ENCODE measurements at places on chromosomes 12 and 14. TPM values are rescaled to one million over a fixed set of nuclear protein-coding genes. Genes with fewer than 3 reads are reported as not detected.
A peak's percentile ranks its signal among the peaks of the same experiment; 100 is the strongest.

DNA sequence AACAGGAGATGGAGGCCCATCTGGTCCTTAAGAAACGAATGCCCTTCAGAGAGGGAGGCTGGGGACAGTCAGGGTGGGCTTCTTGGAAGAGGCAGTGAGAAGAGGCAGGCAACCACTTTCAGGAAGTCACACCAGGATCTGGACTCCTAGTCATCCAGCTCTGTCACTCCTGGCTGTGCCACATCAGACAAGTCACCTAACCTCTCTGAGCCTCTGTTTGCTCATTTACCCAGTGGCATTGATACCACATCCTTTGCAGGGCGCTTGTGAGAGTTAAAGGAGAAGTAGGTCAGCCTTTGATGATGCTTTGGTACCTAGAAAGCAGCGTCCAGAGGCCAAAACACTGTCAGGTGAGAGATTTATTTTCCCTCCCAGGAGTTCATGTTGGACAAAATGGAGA, 11.1 kb downstream of the CCDC197 start:
- no peaks in the 10 kb centered on the region for H3K36me3 ChIP-seq
- H3K27me3 ChIP-seq, result no peaks in the 10 kb centered on the region
- H3K4me3 ChIP-seq, result no peak overlapping the region
- H3K27ac ChIP-seq, result no peak overlapping the region
- no peak for DNase-seq
- no peaks in the 10 kb centered on the region for H3K4me1 ChIP-seq

The POP5 gene
- total RNA-seq, result not detected

DNA sequence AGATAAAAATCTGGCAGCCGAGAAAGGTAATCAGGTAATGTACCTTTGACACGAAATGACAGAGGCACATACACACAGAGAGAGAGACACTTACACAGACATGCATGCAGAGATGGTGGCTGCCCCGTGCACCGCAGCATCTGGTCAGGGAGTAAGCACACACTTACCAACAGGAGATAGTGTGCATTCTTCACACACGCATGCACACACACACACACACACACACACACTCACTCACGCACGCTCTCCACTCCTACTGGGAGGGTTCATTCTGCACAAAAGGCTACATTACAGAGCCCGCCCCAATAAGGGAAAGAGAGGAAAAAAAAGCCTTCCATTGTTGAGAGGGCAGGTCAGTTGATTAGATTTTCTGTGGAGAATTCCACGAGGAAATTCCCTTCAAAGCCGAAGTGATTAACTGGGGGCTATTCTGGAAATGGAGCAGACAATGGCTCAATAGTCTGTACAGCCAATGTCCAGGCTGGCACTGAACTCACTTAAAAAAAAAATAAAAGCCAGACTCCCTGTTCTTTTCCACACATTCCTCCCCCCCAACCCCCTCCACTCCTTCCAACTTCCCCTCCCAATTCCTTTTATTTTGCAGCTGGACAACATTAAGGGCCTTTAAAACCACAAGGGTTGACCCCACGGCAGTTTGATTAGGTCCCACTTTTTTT, 1.4 kb upstream of the SOX5 start:
- H3K4me3 ChIP-seq, result peak overlapping the region; percentile 41
- no peaks in the 10 kb centered on the region for H3K36me3 ChIP-seq
- peaks cover 30% of the 10 kb centered on the region for H3K27me3 ChIP-seq
- H3K27ac ChIP-seq, result peak overlapping the region; percentile 12

GRCh38 chr12:14188744-14189143, 176.7 kb upstream of the ATF7IP start:
- no peak for DNase-seq
- no peaks in the 10 kb centered on the region for H3K27me3 ChIP-seq
- H3K36me3 ChIP-seq, result no peaks in the 10 kb centered on the region
- peak overlapping the region; percentile 36 for H3K27ac ChIP-seq
- no peaks in the 10 kb centered on the region for H3K4me1 ChIP-seq
- H3K4me3 ChIP-seq, result no peak overlapping the region

The SOAT2 gene
- 0.41 TPM for total RNA-seq

GRCh38 chr12:39277416-39277815, 165.5 kb downstream of the KIF21A start:
- H3K4me1 ChIP-seq, result no peaks in the 10 kb centered on the region
- H3K27me3 ChIP-seq, result no peaks in the 10 kb centered on the region
- H3K36me3 ChIP-seq, result no peaks in the 10 kb centered on the region
- no peak for DNase-seq
- H3K4me3 ChIP-seq, result no peak overlapping the region

- H3K27ac ChIP-seq, result no peak overlapping the region
- no peaks in the 10 kb centered on the region for H3K27me3 ChIP-seq
- H3K4me1 ChIP-seq, result no peaks in the 10 kb centered on the region
- no peaks in the 10 kb centered on the region for H3K36me3 ChIP-seq
- DNase-seq, result no peak
These were observed 4.3 kb upstream of the BRMS1L start for GRCh38 chr14:35821564-35822411.

- H3K36me3 ChIP-seq, result no peaks in the 10 kb centered on the region
- no peaks in the 10 kb centered on the region for H3K27me3 ChIP-seq
- DNase-seq, result no peak
- peaks cover 28% of the 10 kb centered on the region for H3K4me1 ChIP-seq
These were observed 26.6 kb downstream of the ATF7 start for GRCh38 chr12:53599579-53599978.

DNA sequence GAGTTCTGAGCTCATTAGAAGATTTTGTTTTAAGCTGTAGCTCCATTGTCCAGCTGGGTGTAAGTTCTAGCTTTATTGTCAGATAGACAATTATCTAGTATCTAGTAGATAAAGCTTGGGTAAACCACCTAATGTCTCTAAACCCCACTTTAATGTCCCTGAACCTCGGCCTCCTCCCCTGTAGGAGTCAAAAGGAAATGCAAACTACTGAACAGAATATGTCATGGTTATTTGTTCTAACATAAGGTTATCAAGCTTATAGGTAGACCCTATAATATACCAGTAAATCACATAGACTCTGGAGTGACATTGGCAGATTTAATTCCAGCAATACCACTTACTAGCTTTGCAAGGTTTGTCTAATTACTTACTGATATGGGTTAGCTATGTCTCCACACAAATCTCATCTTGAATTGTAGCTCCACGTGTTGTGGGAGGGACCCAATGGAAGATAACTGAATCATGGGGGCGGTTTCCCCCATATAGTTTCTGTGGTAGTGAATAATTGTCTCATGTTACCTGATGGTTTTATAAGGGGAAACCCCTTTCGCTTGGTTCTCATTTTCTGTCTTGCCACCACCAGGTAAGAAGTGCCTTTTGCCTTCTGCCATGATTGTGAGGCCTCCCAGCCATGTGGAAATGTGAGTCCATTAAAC, 29.4 kb downstream of the BCAT1 start:
- no peak overlapping the region for H3K4me3 ChIP-seq
- no peaks in the 10 kb centered on the region for H3K27me3 ChIP-seq
- no peaks in the 10 kb centered on the region for H3K4me1 ChIP-seq

DNA sequence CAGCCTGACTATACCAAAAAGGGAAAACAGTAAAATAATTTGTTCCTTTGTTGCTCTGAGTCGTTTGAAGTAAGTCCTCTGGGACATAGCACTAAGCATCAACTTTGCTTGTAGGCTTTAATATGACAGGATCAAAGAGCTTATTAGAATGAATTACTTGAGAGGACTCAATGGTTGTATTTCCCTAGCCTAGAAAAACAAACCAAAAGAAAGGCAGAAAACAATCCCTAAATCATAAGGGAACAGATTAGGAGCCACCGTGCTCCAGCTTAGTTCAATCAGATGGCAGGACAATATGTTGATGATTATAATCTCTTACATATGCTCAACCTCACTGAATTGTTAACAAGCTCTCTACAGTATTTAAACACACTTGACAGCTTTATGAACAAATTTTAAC, 988.4 kb downstream of the FLRT2 start:
- H3K27me3 ChIP-seq, result no peaks in the 10 kb centered on the region
- H3K4me1 ChIP-seq, result no peaks in the 10 kb centered on the region
- H3K4me3 ChIP-seq, result no peak overlapping the region
- no peak overlapping the region for H3K27ac ChIP-seq
- DNase-seq, result no peak
- H3K36me3 ChIP-seq, result no peaks in the 10 kb centered on the region

The FSCB gene
- not detected for total RNA-seq

DNA sequence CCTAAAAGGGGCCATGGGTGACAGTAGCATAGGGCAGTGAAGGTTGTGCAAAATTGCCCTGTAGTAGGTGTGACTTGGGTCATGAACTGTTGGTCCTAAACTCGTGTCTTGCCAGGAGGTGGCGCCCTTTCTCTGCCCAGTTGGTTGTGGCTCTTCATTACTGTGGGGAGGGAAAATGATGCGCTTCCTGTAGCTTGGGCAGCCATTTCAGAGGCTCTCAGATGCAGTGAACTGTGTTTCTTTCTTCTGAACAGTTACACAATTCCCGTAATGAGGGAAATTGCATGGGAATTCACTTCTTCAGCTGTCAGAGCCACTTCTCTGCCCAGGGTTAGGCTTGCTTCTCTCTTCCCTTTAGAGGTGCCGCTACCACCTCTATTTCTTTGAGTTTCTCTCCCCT, 148.1 kb upstream of the NRXN3 start:
- no peak overlapping the region for H3K27ac ChIP-seq
- no peaks in the 10 kb centered on the region for H3K27me3 ChIP-seq
- no peaks in the 10 kb centered on the region for H3K36me3 ChIP-seq
- no peak overlapping the region for H3K4me3 ChIP-seq
- peak; percentile 47 for DNase-seq

The FBRSL1 gene
- total RNA-seq, result 56.9 TPM

The ZNF839 gene
- 10.4 TPM for total RNA-seq

DNA sequence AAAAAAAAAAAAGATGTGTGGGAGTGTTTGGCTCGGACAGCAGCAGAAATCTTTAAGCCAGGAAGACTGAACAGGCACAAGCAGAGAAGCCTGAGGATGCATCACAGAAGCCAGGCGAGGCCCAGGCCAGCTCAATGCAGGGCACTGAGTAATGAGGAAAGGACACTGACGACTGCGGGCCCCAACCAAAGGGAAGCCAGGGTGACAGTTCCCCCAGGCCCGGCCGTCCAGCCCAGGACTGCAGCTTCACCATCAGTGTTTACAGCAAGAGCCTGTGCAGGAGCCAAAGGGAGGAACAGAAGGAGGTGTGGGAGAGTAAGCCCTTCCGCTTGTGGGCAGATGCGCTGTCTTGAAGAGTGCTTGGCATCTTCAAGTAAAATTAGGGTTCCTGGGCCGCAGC, 205.3 kb upstream of the SFSWAP start:
- no peak for DNase-seq
- H3K4me1 ChIP-seq, result no peaks in the 10 kb centered on the region
- H3K27me3 ChIP-seq, result no peaks in the 10 kb centered on the region
- H3K27ac ChIP-seq, result no peak overlapping the region
- no peak overlapping the region for H3K4me3 ChIP-seq

DNA sequence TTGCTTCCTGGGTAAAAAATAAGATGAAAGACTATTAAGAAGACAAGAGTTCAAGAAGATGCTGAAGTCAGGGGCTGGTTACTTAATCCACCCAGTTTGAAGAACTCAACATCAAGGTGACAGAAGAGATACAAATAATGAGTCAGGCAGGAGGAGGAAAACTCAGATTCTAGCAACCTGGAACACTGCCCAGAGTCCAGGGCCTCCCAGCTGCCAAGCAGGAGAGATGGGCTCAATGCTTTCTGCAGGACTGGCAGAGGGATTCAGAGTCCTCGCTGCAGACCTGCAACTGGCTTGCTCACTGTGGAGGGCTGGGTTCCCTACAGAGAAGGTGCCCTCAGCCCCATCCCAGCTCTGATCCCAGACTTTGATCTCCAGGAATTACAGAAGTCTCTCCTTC, 28.6 kb upstream of the CEBPE start:
- H3K4me3 ChIP-seq, result no peak overlapping the region
- H3K4me1 ChIP-seq, result no peaks in the 10 kb centered on the region
- H3K36me3 ChIP-seq, result no peaks in the 10 kb centered on the region
- peak overlapping the region; percentile 41 for H3K27ac ChIP-seq

GRCh38 chr12:87234898-87235297, 794.3 kb downstream of the C12orf50 start:
- DNase-seq, result no peak
- H3K4me3 ChIP-seq, result no peak overlapping the region
- no peaks in the 10 kb centered on the region for H3K36me3 ChIP-seq
- no peaks in the 10 kb centered on the region for H3K27me3 ChIP-seq

The AVPR1A gene
- 0.82 TPM for total RNA-seq

The PMCH gene
- not detected for total RNA-seq

The PLBD2 gene
- 19.7 TPM for total RNA-seq

DNA sequence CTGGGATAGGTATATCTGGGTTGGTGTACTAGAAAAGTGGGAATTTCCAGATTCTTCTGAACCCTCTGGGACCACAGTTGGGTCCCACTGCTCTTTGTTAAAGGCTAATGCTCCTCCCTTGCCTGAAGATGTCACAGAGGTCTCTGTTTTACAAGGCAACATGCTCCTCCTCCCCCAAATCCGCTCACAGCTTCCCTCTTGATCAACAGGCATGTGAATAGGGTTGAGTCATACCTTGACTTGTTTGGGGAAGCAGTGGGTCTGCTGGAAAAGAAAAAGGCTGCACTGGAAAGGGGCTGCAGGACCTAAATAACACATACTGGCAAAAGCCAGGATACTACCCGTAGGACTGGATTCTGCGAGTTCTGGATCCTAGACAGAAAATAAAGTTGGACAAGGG, 165.4 kb upstream of the TMEM260 start:
- H3K27ac ChIP-seq, result no peak overlapping the region
- DNase-seq, result no peak
- H3K4me1 ChIP-seq, result no peaks in the 10 kb centered on the region
- H3K36me3 ChIP-seq, result no peaks in the 10 kb centered on the region
- H3K4me3 ChIP-seq, result no peak overlapping the region

The ST8SIA1 gene
- total RNA-seq, result 3.7 TPM

All from transverse colon (tissue), 4 donors.